Activated CD4-positive, CD25-positive, alpha-beta regulatory T cell treated with anti-CD3 and anti-CD28 coated beads, Interleukin-2, amount 50 U/mL, for 24 hours (primary cell): ENCODE measurements at places on chromosomes 11 and 22.
A peak's percentile ranks its signal among the peaks of the same experiment; 100 is the strongest.

- ATAC-seq, result no peak
These were observed 14.0 kb upstream of the SLC43A3 start for GRCh38 chr11:57440744-57441414.

DNA sequence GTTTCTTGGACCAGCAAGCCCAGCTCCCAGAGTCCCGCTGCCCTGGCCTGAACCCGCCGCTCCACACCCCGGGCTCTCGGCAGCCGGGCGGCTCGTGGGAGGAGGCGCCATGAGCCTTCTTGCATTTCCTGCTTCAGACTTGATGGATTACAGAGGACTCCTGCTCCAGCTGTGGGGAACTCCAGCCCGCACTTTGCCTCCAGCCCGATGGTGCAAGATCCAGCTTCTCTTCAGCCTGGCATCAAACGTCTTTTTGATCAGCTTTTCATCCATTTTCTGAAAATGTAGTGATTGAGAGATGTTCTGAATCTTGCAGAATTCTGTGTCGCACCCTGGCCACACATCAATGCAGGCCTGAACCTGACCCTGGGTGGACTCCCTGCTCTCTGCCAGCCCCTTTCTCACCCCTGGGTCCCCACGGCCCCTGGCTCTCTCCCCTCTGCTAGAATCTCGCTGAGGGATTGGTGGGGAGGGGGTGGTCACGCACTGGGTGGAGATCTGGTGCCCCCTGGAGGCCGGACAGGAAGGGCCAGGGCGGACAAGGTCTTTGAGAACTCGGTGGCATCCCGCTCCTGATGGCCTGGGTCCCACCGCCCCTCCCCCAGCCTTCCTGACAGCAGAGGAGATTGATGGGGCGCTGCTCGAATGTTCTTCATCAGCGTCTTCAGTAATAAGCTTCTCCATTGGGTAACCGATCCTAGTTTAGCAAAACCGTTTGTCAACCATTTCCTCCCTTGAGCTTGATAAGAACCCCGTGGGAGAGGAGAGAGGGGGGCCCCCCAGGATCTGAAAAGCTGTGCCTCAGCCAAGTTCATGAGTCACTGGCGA, 12.1 kb upstream of the NFAM1 start:
- ATAC-seq, result peak; percentile 50

- ATAC-seq, result no peak
These were observed 53.3 kb upstream of the PTPN5 start for GRCh38 chr11:18844753-18845367.

DNA sequence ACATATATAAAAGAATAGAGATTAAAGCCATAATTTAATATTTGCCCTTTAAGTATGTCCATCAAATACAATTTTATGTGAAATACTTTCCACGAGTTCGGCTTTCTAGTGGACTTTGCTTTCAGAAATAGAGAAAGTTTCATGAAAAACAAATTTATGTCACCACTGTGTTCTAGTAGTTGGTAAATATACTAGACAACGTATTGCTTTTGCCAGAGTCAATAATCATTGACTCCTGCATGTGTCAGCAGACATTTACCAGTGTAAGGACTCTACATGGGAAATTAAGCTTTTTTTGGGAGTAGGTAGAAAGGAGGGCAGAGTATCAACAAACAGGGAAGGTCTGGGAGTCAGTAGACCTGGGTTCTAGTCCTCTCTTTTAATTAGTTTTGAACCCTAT, 32.3 kb upstream of the CAT start:
- ATAC-seq, result no peak

DNA sequence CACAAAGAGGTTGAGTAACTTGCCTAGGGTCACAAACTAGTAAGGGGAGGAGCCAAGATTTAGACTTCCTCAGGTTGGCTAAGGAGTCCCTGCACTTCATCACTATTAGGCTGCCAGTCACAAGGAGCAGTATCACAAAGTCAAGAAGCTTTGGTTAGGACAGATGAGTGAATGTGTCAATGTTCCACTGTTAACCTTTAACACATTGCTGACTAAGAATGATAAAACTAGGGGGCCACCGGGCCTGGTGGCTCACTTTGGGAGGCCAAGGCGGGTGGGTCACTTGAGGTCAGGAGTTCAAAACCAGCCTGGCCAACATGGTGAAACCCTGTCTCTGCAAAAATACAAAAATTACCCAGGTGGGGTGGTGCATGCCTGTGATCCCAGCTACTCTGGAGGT, 32.0 kb downstream of the TMEM123 start:
- ATAC-seq, result peak; percentile 73

DNA sequence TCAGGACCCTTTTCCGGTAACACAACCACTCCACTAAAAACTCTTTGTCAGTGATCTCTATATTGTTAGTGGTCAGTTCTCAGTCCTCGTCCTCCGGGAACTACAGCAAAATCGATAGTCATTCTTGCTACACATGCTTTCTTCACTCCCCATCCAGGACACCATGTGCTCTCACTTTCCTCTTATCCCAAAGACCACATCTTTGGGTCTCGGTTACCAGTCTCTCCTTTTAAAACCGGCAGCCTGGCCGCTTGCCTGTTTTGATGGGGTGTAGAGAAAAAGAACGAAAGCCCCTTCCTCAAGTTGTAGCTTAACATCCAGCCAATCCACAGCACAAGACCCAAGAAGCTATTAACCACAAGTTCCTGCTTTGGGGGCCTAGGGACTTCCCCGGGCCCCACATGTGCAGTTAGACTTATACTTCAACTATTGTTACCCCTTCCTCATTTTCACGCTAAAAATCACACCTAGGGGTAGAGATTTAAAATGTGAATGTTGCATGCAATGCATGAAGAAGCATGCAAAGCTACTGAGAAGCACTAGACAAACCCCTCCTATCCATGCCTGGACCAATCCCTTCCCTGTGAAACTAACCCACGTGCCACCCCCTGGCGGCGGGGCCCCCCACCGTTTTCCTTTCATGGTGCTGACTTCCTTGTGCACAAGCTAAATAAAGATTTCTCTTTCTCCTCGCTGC, 1.5 kb upstream of the TOLLIP start:
- peak; percentile 8 for ATAC-seq

- ATAC-seq, result no peak
These were observed 8.6 kb downstream of the MUC5B start for GRCh38 chr11:1231396-1232020.

GRCh38 chr11:48307760-48308386, 1.9 kb downstream of the OR4S1 start:
- peak; percentile 49 for ATAC-seq

DNA sequence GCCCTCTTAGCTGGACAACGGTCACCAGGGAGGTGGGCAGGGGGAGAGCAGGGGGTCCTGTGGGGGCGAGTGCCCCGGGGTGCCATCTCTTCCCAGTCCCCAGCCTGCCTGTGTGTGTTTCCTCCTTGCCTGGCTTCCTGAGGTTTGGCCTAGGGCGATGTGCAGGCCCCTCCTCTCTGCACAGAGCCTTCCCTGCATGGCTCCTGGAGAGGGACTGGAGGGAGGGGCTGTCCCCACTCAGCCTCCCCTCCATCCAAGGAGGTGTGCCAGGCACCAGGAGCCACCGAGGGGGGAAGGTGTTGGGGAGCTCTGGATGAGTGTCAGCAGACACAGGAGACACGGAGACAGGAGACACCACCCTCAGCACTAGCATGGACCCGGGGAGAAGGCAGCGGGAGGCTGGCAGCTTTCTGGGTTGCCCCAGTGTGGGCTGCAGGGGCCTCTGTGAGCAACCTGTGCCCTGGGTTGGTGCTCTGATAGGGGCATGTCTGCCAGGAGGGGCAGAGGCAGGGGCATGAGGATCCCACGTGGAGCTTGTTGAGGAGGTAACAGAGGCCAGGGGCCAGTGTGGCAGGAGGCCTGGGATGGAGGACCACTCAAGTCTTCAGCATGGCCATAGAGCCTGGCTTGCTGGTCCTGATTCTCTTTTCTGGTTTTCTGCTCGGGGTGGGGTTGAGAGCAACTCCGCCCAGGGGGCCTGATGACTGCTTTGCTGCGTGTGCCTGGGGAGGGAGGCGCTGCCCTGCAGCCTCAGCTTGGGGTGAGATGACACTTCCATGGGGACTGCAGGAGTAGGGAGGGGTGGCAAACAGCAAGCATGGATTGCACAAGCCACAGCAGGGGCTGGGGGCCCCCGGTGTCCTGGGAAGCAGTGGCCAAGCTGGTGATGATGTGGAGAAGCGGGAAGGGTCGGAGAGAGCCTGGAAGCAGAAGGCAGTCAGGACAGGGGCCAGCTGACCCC, 78.8 kb downstream of the ST3GAL4 start:
- no peak for ATAC-seq

DNA sequence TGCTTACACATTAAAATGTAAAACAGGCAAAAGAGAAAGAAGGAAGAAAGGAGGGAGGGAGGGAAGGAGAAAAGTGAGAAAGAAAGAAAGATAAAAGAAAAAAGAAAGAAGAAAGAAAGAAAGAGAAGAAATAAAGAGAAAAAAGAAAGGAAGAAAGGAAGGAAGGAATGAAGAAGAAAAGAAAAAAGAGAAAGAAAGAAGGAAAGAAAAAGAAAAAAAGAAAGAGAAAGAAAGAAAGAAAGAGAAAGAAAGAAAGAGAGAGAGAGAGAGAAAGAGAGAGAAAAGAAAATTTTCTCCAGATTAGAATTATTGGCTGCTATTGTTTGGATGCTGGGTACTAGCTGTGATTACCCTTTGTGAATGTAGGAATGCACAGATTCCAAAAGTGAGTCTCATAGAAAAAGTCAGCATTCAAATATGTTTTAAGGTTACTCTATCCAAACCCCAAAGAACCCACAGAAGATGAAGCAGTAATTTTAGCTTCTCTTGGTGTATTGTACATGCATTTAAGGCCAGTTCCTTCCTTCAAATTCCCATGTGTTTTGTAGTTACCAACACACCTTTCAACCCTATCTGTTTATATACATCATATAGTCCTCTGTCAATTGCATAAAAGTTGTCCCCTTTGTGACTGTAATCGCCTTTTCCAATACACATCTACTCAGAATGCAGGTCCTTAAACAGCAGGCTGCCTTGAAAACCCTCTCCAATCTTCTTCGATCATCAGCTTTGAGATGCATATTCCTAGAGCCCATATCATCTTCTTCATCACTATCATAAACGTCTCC, 789 bp upstream of the FAM111A start:
- ATAC-seq, result no peak

DNA sequence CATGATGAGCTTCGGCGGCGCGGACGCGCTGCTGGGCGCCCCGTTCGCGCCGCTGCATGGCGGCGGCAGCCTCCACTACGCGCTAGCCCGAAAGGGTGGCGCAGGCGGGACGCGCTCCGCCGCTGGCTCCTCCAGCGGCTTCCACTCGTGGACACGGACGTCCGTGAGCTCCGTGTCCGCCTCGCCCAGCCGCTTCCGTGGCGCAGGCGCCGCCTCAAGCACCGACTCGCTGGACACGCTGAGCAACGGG, 169 bp downstream of the NEFH start:
- ATAC-seq, result no peak

DNA sequence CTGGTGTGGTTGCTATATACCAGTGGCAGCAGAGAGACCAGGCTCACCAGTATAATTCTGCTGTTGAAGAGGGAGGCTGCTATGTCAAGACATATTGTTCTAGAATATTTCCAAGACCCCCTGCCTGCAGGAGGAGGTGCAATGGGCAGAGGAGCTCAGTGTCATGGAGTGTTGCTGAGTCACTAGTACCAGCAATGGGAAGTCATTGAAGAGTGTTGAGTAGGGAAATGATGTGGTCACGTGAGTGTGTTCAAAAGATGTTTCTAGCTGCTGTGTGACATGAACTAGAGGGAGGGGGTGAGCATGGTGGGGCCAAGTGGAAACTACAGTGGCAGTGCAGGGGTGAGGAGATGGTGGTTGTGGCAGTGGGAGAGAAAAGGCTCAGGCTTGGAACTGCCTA, 76.3 kb upstream of the BIRC3 start:
- no peak for ATAC-seq

- ATAC-seq, result no peak
These were observed 4.2 kb upstream of the HINFP start for GRCh38 chr11:119117004-119117706.

DNA sequence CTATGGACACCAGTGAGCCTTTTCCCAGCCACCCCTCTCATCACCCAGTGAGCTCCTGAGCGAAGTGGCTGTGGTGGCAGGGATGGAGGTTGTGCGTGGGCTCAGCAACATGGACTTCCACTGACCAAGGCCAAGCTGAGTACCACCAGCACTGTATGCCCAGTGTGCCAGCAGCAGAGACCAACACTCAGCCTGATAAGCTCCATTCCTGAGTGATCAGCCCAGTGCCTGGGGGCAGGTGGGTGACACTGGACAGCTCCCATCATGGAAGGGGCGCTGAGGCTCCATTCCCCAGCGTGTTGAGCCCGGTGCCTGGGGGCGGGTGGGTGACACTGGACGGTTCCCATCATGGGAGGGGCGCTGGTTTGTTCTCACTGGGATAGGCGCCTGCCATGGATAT, 17.6 kb upstream of the CD81 start:
- no peak for ATAC-seq
